ENCODE measurements at places on chromosomes 6 and 20. TPM values are rescaled to one million over a fixed set of nuclear protein-coding genes. Genes with fewer than 3 reads are reported as not detected.

Gene FBXO30
- 3.9 TPM for total RNA-seq

Gene PLAGL2
- 18.0 TPM for total RNA-seq

Gene ADGRB3
- not detected for total RNA-seq

Gene SULF2
- 22.1 TPM for total RNA-seq

Gene MBOAT1
- total RNA-seq = 2.0 TPM

Gene MARCKS
- 11.1 TPM for total RNA-seq

Gene PRR18
- 0.13 TPM for total RNA-seq

Gene RIPOR3
- total RNA-seq = 0.02 TPM

Gene CCN6
- total RNA-seq = not detected

Gene PGC
- total RNA-seq = 0.09 TPM

Gene RPS18
- total RNA-seq = 2,625 TPM
